Hematopoietic multipotent progenitor cell treated with erythropoietin and hydrocortisone succinate and interleukin-3 and kit ligand, for 8 days (in vitro differentiated cells): ENCODE measurements at places on chromosomes 4 and X.

GRCh38 chrX:11129534-11130105, 18.5 kb downstream of the HCCS start:
- no peak for DNase-seq

DNA sequence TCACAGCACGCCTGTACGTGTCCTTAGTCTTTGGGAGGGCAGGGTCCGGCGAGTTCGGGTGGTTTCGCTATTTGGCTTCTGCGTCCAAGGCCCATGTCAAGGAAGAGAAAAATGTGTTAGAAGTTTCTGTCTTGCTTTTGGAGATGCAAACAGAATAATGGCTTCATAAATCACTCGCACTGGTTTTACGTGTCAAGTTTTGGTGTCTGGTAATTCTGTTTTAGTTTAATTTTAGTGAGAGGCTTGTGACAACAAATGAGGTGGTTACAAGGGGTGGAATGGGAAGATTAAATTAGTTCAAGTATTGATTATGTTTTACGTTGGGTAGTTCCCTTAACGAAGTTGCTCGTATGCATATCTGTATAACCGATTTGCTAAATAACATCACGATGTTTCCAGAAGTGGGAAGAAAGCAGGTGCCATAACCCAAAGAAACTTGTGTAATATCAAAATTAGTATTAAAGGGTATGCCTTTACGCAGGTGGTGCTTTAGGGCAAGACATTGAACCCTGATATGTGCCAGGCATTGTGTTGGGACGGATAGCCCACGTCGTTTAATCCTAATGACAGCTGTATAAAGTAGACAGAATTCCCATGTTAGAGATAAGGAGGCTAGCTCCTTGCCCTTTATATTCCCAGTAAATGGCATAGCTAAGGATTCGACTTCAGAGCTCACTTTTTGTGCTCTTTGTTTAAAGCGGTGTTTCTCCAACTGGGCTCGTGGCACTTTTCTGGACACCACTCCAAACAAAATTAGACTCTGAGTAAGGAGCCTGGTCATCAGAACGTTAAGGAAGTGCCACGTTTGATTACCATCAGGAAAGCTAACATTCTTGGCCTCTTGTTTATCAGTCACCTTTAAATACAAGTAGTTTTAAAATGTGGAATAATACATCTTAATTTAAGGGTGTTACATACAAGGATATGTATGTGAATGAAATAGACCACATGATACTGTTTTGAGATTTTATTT, 843 bp downstream of the RPL34 start:
- DNase-seq: no peak

DNA sequence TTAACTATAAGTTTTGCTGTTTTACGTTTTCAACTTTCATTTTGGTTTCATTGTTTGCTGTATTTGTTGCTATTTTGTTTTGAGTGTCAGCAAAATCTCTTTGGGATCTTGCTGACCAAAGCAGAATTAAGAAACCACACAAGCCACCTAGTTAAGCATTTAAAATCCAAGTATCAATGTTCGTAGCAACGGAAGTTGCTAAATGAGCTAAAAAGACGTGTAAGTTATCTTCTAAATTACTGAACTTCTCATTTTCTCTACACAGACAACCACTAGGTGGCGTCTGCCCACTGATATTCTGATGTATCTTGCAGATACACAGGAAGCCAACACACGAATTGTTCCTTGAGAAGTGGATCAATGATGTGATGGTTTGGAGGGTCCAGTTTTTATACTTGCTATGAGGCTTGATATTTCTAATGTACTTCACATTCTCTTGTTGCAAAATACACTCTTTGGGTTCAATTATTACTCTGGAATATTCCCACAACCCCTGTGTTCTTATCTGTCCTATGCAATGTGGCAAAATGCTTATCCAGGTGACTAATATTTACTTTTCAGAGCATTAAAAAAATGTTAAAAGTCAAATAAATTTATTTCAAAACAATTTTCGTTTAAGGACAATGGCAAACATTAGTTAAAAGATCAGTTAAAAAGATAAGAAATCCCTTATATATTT, 250.5 kb downstream of the TECRL start:
- DNase-seq: peak; percentile 73

GRCh38 chr4:12203945-12204344, 775.3 kb upstream of the HS3ST1 start:
- no peak for DNase-seq

DNA sequence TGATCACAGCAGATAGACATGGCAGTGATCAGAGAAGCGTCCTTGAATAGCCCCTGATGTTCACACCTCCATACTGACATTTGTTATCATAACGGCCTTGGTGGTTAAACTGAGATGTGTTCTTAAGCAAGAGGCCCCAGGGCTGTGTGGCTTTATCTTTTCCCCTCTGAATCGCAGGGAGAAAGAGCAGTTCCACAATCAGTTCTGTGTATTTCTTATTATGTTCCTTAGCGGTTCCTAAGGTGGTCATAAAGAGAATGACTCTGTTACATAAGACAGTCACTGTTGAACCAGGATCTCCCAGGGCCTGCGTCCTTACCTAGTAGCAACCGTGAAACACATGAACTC, 52.8 kb upstream of the CBR4 start:
- DNase-seq: no peak

DNA sequence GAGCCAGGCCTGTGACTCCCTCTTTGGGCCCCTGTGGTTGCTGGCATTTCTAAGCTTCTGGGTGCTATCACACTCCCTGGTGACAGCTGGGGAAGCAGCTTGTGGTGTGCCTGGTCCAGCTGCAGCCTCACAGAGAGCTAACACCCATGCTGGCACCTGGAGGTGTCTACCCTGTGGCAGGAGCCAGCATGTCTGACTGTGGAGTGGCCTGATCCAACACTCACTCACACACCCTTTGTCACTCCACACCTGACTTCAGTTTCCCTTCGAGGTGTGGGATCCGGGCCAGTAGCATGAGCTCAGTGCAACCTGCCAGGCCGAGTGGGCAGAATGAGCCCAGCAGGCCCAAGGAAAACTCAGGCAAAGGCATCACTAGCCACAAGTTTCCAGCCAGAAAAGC, 67.5 kb downstream of the TECRL start:
- DNase-seq: no peak

- no peak for DNase-seq
Measured at GRCh38 chr4:1728061-1728980, 7.0 kb downstream of the TACC3 start.

DNA sequence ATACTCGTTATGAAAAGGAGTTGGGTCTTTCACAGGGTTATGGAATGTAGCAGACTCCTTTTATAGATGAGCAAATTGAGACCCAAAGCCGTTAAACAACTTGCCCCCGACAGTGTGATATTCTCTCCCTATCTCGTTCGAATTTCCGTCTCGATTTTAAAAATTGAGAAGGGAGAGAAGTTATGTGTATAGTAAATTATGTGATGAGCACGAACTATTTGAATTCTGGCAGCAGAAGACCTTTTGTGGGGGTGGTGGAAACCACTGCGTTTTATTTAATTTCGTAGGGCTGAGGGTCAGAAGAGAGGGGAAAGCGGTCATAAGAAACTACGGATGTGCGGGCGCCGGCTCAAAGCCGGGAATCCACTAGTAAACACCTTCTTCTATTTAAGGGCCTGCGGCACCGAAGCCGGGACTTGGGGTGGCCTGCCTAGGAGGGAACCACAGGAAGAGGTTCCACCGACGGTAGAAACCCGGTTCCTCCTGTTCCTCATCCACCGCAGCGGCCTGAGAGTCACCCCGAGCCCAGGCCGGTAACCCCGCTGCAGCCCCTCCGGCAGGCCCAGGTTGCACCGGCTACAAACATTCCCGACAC, 1.5 kb upstream of the DDX3X start:
- peak; percentile 35 for DNase-seq

GRCh38 chrX:96703816-96704215, 19.2 kb downstream of the DIAPH2 start:
- no peak for DNase-seq

DNA sequence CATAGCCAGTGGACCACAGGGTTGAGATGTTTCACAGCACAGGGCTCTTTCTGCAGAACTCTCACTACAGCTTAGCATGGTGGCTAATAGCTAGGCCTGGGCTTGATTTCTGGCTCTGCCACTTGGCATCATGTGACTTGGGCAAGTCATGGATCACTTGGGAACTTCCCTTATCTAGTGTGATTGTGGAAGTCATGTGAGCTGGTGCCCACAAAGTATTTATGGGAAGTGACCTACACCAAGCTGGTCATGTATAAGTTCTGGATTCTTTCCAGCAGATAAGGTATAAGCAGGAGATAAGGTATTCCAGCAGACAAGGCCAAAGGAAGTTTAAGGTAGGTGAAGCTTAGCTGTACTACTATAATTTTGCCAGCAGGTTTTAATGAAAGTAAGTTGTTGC, 61.0 kb downstream of the REELD1 start:
- peak; percentile 29 for DNase-seq

DNA sequence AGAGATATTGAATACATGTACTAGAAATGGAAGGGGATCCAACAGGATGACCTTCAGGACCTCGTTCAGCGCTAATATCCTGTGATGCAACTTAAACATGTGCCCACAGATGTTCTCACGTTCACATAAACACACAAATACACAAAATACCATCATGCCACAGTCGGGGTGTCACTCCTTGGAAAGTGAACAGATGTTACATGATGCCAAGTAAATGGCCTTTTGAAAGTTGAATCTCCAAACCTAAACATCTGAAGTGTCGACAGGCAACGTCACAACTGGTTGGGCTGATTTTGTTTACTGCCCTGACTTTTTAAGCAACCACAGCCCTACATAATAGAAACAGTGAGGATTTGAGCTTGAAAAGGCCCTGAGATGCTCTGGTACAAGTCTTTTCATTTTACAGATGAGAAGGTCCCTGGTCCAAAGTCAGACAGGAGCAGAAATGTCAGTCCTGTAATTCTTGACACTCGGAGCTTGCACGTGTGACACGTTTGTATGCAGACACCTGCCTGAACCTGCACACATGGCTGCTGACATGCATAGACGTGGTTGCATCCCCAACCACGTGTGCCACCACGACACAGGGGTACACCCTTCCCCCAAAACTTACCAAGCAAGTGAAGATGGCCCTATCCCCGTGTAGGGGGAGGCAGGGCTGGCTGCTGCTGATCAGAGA, 23.5 kb upstream of the BCORL1 start:
- DNase-seq: no peak

- peak; percentile 73 for DNase-seq
Measured at GRCh38 chr4:153114771-153115321, 89.4 kb upstream of the TRIM2 start.

DNA sequence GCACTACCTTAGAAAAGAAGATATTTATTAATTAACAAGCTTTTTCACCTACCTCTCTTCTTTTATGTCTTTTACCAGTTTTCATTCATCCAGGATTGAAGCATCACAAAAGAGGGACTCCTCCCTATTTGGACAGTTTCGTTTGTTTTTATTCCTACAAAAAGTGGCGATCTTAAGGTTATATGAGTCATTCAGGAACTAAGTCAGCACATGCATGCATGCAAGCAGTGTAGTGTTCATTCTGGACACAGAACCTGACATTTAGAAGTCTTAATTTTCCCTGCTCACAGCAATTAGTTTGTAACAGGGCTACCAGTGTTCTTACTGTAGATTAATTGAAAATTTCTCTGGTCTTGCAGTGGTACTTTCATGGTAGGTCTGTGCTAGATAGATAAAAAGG, 47.9 kb upstream of the QRFPR start:
- DNase-seq: no peak

- DNase-seq: no peak
Measured at GRCh38 chr4:20127626-20128025, 124.1 kb upstream of the SLIT2 start.

- no peak for DNase-seq
Measured at GRCh38 chr4:88792268-88792781, 94.7 kb upstream of the NAP1L5 start.

DNA sequence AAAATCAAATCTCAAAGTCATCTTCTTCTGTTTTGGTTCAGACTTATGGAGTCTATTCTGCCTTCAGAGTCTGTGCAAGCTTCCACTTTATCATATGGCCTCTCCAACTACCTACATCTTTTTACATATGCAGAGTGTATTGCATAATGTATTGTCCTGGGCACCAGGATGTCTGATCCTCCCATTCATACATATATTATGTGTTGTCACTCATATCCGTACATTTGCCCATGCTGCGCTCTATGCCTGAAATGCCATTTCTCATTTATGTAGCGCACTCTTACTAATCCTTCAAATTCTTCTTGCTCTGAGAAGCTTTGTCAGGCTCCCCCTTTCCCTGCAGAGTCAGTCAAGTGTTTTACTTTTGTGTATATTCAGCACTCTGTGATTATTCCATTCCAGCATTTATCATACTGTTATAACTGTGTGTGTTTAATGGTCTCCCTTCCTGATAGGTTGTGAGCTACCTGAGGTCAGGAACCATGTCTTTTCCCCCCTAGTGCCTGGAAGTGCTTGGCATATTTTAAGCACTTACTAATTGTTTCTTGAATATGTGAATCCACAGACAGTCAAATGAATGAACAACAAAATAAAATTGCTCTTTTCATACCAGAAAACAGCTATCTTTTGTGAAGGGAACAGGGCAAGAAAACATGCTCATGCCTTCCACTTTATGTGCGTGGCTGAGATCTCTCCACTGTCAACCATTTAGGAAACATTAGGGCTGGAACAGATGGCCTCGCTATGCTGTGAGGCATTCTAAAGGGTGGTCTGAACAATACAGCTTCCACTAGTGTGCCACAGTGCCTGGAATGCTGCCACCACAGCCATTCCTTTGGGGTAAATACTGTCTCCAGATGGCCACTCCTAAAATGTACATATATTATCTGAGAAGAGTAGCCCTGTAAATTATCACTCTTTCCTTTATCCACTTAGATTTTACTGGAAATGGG, 81.8 kb downstream of the GLUD2 start:
- no peak for DNase-seq

GRCh38 chr4:156889616-156890594, 81.7 kb downstream of the PDGFC start:
- no peak for DNase-seq

- DNase-seq: no peak
Measured at GRCh38 chrX:46597771-46598170, 24.2 kb downstream of the CHST7 start.

GRCh38 chr4:46032056-46032455, 91.8 kb downstream of the GABRG1 start:
- DNase-seq: no peak

DNA sequence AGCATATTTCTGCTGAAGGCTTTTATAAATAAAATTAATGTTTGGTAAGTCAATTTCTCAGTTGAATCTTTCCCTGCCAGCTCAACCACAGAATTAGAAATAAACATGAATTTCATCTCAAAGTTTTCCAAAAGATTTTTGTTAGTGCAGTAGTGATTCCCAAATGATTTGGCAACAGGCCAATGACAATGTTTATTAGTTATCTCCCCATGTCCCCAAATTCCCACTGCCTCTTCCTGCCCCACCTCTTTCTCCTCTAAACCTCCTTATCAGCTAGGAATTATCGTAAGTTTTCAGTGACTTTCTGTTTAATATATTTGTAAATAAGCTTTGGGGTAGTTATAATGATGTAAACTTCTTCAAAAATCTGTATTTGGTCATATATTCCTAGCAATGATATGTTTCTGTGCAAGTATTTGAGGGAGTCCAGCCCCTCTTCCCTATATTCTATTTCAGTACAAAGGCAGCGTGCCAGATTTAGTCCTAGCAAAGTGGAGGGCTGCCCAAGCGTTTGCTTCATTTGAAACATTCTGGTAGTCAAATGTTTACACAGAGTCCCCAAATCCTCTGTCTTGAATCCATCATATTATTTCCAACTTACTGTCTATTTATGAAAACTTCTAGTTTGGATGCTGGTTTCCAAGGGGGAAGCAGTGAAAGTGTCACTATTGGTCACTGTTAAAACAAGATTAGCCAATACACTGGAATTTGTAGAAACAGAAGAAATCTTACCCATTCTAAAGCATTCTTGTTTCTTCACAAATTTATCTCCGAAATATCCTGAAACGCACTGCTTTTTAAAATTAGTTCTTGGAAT, 33.7 kb upstream of the ANKRD50 start:
- no peak for DNase-seq

GRCh38 chr4:1749826-1750225, 28.5 kb downstream of the TACC3 start:
- no peak for DNase-seq
